MCF 10A (cell line): ENCODE measurements at places on chromosomes 1 and 21. TPM values are rescaled to one million over a fixed set of nuclear protein-coding genes. Genes with fewer than 3 reads are reported as not detected.

DNA sequence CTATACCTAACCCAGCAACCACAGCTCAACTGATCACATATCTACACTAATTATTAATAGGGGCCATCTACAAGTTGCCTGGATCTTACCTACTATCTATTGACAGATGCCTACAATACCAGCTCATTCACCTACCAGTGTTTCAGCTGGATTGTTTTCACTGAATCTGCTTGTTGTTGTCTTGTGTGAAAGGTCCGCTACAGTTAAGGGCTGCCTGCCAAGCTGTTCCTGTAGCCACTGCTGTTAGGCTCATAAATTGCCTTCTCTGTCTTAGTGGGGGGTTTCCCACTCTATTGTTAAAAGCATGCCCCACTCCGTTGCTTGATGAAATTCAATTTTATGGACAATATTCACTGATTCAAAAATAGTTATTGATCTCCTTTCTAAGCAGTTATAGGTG lies 199.7 kb upstream of the TMPRSS15 start:
- no peak for DNase-seq

Gene FOXJ3
- total RNA-seq = 42.2 and 43.7 TPM in 2 replicates

- DNase-seq = no peak
Measured at GRCh38 chr1:31112266-31112935, 46.9 kb upstream of the PUM1 start.

DNA sequence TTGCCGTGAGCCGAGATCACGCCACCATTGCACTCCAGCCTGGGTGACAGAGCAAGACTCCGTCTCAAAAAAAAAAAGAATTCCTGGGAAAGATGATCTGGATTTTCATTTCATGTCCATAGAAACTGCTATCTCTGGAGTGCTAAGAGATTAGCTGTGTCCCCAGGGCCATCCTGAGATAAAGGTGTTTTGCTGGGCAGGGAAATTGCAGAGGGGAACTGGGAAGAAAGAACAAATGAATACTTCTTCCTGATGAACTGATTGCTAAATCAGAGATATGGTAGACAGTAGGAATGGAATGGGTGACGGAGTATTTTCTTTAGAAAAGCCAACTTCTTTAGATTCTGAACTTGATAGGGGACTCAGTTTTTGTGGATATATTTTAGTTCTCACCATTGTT lies 19.2 kb downstream of the SNRPE start:
- DNase-seq = no peak

GRCh38 chr1:31705080-31705866 lies 1.5 kb upstream of the COL16A1 start:
- DNase-seq = peak; percentile 66

DNA sequence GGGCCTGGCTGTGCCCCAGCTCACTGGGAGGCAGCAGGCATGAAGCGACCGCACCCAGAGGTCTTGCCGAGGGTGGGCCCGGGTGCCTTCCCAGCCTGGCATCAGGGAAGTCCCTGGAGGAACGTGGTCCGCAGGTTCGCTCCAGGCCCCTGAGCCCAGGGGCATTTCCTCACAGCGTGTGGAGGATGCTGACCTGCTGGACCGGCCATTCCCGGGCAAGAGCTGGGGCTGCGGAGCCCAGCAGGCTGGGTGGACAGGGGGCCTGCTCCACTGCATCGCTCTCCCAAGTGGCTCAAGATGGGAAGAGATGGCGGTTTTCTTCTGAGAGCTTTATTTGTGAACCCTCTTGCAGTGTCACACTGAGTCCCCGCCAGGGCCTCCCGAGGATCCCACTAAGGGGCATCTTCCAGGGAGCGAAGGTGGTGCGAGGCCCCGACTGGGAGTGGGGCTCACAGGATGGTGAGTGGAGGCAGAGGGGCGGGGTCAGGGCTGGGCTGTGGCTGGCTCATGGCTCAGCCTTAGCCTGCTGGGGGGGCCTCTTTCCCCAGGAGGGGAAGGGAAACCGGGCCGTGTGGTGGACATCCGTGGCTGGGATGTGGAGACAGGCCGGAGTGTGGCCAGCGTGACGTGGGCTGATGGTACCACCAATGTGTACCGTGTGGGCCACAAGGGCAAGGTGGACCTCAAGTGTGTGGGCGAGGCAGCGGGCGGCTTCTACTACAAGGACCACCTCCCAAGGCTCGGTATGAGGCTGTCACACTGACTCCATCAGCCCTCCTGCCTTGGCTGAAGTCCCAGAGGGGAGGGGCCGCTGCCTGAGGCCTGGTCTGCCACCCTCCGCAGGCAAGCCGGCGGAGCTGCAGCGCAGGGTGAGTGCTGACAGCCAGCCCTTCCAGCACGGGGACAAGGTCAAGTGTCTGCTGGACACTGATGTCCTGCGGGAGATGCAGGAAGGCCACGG lies 7.2 kb upstream of the MMP23B start:
- no peak for DNase-seq

DNA sequence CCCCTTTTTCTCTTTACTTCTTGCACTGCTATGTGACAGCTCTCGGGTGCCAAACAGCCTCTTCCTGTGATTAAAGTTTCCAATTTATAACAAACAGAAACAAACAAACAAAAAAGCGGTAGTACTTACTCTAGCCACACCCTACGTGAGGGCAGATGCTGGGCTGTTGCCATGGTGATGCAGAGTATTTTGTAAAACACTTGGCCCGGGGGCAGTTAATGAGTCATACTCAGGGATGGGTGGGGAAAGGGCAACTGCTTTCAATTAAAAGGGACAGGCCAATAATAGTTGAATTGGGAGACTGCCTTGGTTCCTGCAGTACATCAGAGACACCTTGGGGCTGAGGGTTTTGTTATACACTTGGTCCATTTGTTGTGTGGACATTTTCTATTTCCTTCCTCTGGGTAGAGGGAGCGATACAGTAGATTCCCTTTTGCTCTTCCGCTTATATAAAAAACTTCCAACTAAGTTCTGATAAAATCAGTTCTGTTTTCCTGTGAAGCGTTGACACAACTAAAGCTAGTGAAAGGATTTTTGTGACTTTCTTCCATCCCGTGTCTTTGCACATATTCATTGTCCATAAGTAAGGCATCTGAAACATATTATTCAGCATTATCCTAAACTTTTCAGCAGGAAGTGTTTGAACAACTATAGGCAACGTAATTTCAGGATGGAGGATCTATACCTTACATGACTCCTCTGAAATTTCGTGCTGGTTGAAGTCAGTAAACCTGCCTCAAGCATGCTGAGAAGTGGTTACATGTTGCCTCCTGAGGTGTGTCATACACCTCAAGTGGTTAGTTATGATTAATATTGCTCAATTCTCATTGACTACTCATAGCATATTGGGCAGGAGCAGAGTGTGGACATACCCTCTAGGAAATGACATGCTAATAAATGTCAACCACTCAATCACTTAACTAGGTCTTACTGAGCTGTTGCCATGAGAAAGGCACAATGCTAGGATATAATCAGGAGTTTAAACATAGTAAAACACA lies 36.7 kb upstream of the THEM4 start:
- DNase-seq = peak; percentile 100

DNA sequence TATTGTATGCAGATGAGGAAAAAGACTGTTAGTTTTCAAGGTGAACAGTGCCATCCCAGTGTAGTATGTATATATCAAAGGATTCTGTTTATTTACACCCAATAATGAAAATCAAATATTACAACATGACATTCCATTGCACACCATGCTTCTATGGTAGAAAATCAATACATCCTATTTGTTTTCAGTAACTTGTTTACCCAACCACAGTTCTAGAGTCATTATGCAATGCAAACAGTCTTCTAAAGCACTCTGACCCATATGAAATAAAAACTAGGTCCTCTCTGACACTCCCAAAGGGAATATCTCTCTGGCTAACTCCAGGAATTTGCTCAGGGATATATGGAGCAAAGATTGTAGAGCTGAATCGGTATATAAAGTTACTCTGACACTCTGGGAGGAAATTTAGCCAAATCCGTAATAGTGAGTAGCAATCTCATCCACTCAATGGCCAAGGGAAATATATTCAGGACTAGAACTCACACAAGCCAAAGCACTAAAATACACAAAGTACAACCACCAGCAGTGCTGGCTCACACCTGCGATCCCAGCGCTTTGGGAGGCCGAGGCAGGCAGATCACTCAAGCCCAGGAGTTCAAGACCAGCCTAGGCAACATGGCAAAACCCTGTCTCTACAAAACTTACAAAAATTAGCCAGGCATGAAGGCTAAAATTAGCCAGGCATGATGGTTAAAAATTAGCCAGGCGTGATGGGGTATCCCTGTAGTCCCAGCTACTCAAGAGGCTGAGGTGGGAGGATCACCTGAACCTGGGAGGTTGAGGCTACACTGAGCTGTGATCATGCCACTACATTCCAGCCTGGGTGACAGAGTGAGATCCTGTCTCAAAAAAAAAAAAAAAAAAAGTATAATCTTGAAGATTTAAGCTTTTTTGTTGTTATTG lies 75.2 kb downstream of the RERE start:
- DNase-seq = no peak

GRCh38 chr1:211687462-211688215 lies 12.2 kb upstream of the NEK2 start:
- DNase-seq = no peak

DNA sequence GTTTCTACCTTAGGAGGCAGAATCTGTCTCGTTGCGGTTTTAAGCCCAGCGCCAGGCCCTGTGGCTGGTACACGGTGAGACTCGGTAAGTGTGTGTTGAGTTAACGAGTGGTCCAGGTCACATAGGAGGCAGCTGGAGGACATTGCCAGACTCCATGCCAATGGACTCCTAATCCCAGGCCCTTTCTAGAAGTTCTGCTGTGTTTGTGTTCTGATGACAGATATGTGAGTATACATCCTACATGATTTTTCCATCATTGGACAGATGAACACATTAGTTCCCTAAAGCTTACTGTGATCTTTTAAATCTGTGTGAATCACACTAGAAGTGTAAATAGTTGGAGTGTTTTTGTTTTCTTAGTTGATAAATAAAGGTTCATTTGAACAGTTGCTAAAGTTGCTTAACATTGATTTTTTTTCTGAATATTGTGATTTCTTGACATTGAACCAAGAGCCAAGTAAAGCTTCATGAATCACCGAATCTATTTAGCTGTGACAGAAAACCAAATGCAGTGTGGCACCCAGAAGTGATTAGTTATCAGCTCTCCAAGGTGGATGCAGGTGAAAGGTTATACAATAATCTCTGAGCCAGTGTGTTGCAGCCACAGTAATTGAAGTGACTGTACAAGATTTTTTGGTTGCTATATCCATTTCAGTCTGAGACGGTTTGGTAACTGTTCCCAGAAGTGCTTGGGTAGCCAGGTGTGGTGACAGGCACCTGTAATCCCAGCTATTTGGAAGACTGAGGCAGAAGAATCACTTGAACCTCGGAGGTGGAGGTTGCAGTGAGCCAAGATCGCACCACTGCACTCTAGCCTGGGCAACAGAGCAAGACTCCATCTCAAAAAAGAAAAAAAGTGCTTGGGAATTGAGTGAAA lies 46.3 kb downstream of the DOP1B start:
- no peak for DNase-seq

Gene AKR7A3
- total RNA-seq = 0.40 and 0.69 TPM in 2 replicates

DNA sequence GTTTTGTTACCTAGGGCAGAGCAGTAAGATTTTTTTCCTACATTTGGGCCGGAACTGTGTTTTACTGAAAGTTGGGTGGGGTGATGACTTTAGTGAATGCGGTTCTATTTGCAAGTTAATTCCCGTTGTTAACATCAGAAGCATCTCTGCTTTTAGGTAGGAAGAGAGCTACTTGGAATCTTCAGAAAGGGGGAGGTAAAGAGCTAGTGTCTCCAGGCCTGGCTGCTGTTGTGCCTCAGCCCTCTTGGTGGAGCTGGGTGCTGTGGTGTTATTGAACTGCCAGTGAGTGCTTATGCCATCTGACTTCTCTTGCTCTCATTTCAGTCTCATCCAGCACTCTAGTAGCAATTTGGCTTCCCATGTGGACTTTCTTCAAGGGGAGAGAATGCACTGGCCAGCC lies 3.4 kb downstream of the KDM4A start:
- peak; percentile 29 for DNase-seq

Gene SERINC2
- total RNA-seq = 117 and 140 TPM in 2 replicates

DNA sequence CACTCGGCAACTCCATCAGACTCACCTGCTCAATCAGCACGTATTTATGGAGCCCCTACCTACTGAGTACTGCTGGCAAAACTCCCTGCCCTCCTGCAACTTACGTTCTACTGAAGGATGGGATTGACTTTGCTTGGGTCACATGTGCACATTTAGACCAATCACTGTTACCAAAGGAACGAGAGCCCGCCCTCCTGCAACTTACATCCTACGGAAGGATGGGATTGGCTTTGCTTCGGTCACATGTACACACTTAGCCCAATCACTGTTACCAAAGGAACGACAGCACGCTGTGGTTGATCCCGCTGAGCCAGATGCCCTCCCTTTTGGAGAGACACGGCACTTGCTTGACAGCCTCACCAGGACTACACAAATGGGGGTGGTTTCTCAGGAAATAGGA lies 46.0 kb downstream of the UBIAD1 start:
- no peak for DNase-seq

Gene KCNJ10
- not detected in 2 replicates for total RNA-seq

Gene LYPD8
- total RNA-seq = not detected in 2 replicates

DNA sequence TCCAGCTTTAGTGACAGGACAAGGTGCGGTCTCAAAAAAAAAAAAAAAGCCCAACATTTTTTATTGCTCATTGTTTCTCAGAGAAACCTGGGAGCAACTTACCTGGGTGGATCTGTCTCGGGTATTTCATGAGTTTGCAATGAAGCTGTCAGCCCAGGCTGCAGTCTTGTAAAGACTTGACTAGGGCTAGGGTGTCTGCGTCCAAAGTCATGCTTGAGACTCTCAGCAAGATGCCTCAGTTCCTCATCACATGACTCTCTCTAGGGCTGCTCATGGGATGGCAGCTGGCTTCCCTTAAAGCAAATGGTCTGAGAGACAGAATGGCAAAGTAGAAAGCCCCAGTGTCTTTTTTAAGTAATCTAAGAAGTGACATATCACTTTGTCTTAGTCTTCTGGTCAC lies 8.1 kb downstream of the GABPA start:
- no peak for DNase-seq

Gene ADAMTS5
- total RNA-seq = 0.10 TPM in 1 of 2 replicates, not detected in the other

DNA sequence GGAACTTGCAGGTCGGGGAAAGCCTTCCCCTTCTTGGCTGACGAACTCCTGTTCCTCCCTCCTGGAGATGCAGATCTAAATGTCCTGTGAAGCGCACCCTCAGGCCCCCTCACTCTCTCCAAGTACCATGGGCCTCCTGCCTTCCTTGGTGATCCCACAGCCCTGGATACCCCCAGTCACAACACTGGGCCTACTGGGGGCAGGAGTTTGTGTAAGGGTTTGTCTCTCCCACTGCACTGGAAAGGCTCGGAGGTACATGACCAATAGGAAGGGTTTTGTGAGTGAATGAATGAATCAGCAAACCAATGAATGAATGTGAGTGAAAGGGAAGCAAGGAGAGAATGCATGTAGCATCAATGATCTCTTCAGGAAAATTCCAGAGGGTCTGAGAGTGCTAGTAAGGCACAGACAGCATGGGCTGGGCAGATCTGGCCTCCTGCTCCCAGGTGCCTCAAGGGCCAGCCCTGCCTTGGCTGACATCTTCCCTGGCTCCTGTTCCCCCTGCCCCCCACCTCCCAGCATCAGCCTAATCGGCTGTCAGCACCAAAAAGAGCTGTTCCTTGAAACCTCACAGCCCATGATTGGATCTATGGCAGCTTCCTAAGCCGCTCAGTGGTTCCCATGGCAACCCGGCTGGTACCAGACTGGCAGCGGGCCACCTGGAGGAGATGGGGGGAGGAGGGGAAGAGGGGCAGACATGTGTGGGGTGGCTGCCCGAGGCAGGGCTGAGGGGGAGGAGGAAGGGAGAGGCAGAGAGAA lies 95.8 kb downstream of the VWA5B1 start:
- DNase-seq = no peak
